ENCODE measurements at places on chromosomes 1 and 21. TPM values are rescaled to one million over a fixed set of nuclear protein-coding genes. Genes with fewer than 3 reads are reported as not detected.

The SYT6 gene
- total RNA-seq, result 13.5 TPM

The MTX1 gene
- 14.0 TPM for total RNA-seq

The S100A3 gene
- total RNA-seq, result not detected

The MGST3 gene
- total RNA-seq, result 101 TPM

The RIPK4 gene
- not detected for total RNA-seq

The KMO gene
- total RNA-seq, result 0.25 TPM

The PRDM16 gene
- 5.9 TPM for total RNA-seq

The TMCC2 gene
- 27.5 TPM for total RNA-seq

The CTSK gene
- total RNA-seq, result 7.4 TPM

The PROX1 gene
- total RNA-seq, result 13.3 TPM
